ENCODE measurements at places on chromosomes 4 and X.

DNA sequence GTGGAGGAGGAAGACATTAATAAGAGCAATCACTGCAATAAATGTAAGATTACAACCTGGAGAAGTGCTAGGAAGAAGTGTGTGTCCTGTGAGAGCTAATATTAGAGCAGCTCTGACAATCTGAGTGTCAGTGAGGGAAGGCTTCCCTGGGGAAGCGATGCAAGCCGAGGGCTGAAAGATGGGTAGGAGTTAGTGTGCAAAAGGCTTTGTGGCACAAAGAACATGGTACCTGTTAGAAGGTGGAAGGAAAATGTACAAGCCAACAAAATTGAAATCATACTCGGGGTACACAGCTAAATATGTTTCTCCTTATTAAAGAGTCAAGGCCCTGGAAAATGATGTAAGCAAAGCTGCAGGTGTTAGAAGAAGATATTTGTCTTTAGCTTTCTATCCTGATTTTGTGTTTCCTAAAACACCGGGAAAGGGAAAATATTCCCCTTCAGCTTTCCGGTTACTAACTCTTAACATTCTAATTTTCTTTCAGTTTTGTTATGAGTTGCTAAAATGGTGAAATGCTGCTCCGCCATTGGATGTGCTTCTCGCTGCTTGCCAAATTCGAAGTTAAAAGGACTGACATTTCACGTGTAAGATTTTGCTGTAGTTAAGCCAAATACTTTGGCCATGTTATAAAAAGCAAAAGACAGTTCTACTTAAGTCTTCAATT, 808 bp downstream of the THAP6 start:
- no peak for DNase-seq

DNA sequence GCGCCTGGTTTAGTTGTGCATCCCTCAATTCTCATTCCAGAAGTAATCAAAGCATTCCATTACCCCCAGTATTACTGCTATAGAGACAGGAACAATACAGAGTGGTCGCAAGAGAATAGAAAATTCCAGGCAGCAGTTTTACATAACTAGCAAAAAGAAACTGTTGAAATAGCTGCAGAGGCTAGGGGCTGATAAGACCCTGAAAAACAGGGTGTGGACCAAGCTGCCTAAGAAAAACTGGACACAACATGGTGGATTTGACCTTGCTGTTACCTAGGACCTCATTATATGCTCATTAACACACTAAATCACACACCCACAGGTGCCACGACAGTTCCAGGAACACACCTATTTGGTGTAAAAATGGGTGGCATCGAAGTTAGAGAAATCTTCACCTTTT, 15.4 kb downstream of the EPGN start:
- no peak for DNase-seq

DNA sequence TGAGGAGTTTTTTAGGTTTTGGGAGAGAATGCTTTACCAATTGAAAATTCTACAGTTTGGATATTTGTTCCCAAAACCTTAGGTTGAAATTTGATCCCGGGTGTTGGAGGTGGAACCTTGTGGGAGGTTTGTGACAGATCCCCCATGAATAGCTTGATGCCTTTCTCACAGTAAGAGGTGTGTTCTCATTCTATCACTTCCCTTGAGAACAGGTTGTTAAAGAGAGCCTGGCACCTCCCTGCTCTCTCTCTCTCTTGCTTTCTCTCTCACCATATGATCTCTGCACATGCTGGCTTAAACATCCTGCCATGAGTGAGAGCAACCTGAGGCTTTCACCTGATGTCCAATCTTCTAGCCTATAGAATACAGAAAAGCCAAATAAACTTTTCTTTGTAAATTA, 1475.5 kb upstream of the AGA start:
- no peak for DNase-seq

- no peak for DNase-seq
Measured at GRCh38 chr4:4427121-4427870, 40.4 kb downstream of the NSG1 start.

DNA sequence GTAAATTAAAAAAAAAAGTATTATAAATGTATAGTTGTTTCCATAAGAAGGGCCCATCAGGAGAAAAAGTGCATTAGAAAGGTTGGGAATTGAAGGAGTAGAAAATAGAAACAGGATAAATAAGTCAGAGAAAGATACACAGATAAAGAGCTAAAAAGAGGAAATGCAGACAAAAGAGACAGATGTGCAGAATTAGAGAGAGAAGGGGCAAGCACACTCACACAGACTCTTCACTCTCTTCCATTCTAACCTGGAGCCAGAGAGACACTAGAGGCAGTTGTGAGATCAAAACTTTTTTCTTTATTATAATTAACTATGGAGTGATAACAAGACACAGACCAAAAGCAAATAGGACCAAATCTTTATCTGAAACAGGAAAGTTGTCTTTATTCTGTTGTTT, 134.1 kb downstream of the CEP135 start:
- no peak for DNase-seq

- DNase-seq, result no peak
Measured at GRCh38 chr4:120977435-120977997, 55.0 kb upstream of the PRDM5 start.

GRCh38 chr4:105546086-105546485, 6.3 kb upstream of the ARHGEF38 start:
- no peak for DNase-seq

GRCh38 chr4:138458751-138459150, 216.6 kb upstream of the SLC7A11 start:
- DNase-seq, result no peak

DNA sequence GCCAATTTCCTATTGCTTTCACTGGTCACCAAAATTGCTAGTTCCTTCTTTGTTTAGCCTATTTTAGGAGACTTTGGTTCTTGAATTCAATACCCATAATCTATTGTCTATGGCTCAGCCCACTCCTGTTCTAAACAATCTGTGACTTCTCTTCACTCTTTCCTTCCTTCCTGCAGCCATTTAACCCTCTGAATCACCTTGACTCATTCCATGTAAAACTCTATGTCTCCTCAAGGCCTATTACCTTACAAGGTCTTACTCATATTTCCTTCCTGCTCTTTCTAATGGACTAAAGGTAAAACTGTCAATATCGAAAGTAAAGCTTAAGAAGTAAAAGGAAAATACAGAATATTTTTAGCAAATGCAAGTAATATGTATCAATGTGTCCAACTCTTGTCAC, 301.6 kb downstream of the ARHGAP24 start:
- DNase-seq, result no peak

Data from stimulated activated CD8-positive, alpha-beta memory T cell treated with anti-CD3 and anti-CD28 coated beads, Interleukin-4, amount 100 ng/mL, for 1 hour (primary cell).